Activated CD4-positive, alpha-beta T cell treated with anti-CD3 and anti-CD28 coated beads, Interleukin-2, amount 10 ng/mL, durations not matched to agents 24 days and 14 days (primary cell): ENCODE measurements at places on chromosomes 16 and 17. TPM values are rescaled to one million over a fixed set of nuclear protein-coding genes. Genes with fewer than 3 reads are reported as not detected.
A peak's percentile ranks its signal among the peaks of the same experiment; 100 is the strongest.

Gene STARD3
- 53.6 and 60.3 TPM in 2 replicates for total RNA-seq

DNA sequence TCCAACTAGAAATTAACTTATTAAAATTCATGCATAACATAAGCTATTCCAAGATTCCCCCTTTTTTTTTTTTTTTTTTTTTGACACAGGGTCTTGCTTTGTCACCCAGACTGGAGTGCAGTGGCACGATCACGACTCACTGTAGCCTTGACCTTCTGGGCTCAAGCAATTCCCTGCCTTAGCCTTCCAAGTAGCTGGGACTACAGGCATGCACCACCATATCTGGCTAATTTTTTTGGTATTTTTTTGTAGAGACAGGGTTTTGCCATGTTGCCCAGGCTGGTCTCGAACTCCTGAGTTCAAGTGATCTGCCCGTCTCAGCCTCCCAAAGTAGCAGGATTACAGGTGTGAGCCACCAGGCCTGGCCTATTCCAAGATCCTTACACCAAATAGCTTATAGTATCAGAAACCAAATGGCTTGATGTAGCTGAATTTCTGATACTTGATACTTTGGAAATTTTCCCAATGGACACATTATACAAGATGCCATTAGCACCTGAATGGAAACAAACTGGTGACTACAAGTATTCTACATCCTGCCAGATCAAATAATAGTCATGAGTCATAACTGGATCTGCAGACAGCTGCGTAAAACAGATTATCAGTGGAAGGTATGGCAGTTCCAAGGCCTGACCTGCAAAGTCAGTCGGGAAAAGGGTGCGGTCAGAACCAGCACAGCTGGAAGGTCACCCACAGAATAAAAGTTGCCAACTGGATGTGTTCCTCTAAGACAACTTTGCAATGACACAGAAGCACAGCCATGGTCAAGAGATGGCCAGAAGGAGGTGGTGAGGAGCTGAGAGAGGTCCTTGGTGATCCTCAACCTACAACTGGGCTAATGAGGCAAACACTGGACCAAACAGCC is 14.5 kb downstream of the TUBG1 start:
- no peak overlapping the region for H3K4me3 ChIP-seq
- DNase-seq, result no peak
- H3K36me3 ChIP-seq, result no peaks in the 10 kb centered on the region
- no peaks in the 10 kb centered on the region for H3K27me3 ChIP-seq
- peaks cover 1% of the 10 kb centered on the region for H3K4me1 ChIP-seq
- no peak overlapping the region for H3K27ac ChIP-seq

DNA sequence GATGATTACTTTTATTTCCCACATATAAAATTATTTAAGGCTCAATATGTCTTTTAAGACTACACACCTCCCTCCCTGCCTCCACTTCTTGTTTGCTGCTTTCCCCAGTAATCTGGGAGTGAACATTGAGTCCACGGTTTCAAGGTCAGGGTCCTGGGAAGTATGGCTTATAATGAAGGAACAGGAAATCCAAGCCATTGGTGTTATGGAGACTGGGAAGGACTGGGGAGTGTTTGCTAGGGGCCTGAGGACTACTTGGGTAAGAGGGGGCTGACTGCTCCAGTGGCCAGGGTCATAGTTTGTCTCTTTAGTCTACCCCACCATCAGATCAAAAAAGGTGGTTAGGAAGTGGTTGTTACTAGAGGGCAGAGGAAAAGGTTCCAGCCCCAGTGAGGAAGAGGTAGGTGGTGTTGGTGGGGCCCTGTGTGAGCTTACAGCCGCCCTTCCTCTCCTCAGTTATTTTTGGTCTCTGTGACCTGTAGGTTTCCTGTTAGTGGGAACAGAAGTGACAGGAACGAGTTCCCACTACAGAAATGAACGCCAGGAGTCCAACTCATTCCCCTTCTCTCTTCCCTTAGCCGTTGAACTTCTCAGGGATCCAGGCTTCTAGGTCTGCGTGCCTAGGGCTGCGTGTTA is 742 bp upstream of the SLC16A13 start:
- H3K36me3 ChIP-seq, result peaks cover 8% of the 10 kb centered on the region
- peak; percentile 85 for DNase-seq
- no peaks in the 10 kb centered on the region for H3K27me3 ChIP-seq
- peak overlapping the region; percentile 98 for H3K4me3 ChIP-seq

- no peaks in the 10 kb centered on the region for H3K27me3 ChIP-seq
- no peak overlapping the region for H3K4me3 ChIP-seq
- peaks cover 19% of the 10 kb centered on the region for H3K4me1 ChIP-seq
- no peak for DNase-seq
- peaks cover 69% of the 10 kb centered on the region for H3K36me3 ChIP-seq
- no peak overlapping the region for H3K27ac ChIP-seq
Measured at GRCh38 chr17:8453326-8453725, 17.6 kb downstream of the NDEL1 start.

DNA sequence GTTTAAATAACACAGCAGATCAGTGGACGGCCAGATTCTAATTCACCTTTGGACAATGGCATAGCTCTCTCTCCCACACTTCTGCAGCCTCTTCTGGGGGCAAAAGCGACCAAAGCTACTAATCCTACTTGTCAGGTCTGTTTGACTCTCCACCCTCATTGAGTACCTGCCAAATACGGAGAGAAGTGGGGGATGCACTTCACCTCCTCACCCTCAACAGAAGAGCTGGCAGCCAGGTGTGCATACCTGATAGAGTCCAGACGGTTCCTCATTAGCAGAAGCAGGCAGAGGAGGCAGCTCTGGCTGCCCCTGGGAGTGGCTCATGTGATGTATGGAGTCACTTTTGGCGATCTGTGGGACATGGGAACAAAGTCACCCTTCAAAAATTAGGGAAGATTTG is 4.9 kb downstream of the DNAH3 start:
- DNase-seq, result no peak
- peaks cover 21% of the 10 kb centered on the region for H3K27me3 ChIP-seq
- no peak overlapping the region for H3K27ac ChIP-seq
- no peaks in the 10 kb centered on the region for H3K36me3 ChIP-seq
- no peak overlapping the region for H3K4me3 ChIP-seq
- H3K4me1 ChIP-seq, result no peaks in the 10 kb centered on the region
